ENCODE measurements at places on chromosomes 7 and 10.

GRCh38 chr7:128115336-128115820, 84.1 kb upstream of the LRRC4 start:
- no peak for DNase-seq

GRCh38 chr7:133230591-133231194, 22.2 kb upstream of the EXOC4 start:
- no peak for DNase-seq

GRCh38 chr10:47247148-47248059, 52.6 kb upstream of the GDF10 start:
- no peak for DNase-seq

GRCh38 chr7:2934211-2934731, 90.2 kb upstream of the GNA12 start:
- peak; percentile 70 for DNase-seq

- DNase-seq, result no peak
Measured at GRCh38 chr7:132272763-132273371, 303.4 kb downstream of the PLXNA4 start.

DNA sequence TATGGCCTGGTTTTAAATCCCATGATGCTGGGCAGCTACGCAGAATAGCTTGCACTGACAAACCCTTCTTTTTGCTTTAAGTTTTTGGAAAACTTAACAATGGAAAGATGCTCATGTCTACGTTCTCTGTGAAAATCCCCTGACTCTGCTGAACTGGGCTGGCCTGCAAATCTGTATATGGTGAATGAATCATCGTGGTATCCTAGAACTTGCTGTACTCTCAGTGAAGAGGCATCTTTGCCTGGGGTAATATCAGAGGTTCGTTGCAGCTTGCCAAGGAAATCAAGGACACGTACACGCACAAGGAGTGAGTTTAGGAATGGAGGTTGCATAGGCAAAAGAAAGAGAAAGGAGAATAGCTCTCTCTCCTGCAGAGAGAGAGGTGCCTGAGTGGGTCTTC, 382.0 kb upstream of the ADARB2 start:
- peak; percentile 45 for DNase-seq

DNA sequence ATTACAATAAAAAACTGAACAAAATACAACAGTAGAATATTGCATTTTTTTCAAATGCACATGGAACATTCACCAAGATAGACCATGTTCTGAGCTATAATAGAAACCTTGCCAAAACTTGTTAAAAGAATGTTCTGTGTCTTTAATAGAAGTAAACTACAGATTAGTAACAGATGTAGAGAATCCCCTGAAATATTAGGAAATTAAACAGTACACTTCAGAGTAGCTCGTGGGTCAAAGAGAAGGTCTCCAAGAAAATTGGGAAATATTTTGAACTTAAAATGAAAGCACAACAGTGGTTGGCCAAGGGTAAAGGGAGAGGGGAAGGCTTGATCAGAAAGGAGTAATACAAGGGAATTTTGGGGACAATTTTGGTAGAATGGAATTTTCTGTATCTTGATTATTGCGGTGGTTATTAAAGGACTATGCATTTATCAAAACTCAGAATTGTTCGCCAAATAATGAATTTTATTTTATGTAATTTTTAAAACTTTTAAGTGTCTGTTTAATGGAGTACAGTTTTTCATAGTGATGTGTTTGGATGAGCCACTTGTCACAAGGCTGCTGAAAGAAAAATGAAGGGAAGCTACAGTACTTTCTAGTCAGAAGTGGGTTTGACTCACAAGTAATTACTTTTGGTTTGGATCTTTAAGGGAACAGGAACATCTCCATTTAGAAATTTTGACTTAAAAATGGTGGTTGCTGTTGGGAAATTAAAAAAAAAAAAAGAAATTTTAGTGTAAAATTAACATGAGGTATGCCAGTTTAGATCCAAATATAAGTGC, 10.2 kb downstream of the PLEKHA8 start:
- no peak for DNase-seq

All from epithelial cell of prostate (primary cell).